ENCODE measurements at places on chromosomes 1 and 21.

DNA sequence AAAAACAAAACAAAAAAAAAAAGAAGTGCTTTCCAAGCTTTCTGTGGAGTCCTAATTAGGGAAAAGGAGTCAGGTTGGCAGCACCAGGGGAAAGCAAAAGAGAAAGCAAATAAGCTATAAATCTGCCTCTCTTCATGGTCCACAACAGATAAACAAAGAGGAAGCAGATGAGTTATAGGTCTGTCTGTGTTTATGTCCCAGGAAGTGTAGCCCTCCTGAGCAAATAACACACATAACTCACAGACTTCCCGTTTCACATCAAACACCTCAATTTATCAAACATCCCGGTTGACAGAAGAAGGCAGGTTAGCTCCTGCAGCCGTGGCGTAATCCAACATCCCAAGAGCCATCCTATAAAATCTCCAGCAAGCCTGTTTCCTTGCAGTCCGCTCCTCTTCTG lies 5.6 kb upstream of the SLC2A5 start:
- no peak for DNase-seq

GRCh38 chr1:211711315-211711705 lies 35.9 kb upstream of the NEK2 start:
- DNase-seq, result no peak

GRCh38 chr1:209490013-209490412 lies 93.5 kb upstream of the CAMK1G start:
- DNase-seq, result peak; percentile 26

DNA sequence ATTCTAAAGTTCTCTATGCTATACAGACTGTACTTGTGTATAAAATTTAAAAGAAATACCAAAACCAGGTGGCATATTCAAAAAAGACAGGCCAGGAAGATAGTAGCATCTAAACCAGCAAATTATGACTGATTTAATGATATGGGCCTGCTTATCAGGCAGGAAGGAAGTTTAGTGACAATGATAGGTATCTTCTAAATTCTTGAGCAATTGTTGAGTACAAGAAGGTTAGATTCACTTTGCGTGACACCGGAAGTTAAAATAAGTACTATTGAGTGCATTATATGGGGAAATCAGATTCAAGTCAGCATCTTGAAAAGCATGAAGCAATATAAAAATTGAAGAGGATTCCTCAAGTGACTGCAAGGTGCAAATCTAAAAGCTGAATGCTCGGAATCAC lies 186.8 kb upstream of the RGS18 start:
- no peak for DNase-seq

GRCh38 chr1:36986241-36986985 lies 47.9 kb downstream of the GRIK3 start:
- no peak for DNase-seq

GRCh38 chr1:114828251-114828650 lies 26.4 kb upstream of the SYCP1 start:
- peak; percentile 82 for DNase-seq

GRCh38 chr21:20997636-20998455 lies at the start of gene NCAM2:
Gene NCAM2 (plus strand): TSS chr21:20998409.
- peak; percentile 9 for DNase-seq

Measured in mammary epithelial cell (primary cell).